ENCODE measurements at places on chromosomes 3 and 15.

GRCh38 chr3:186452517-186452916, 90.5 kb upstream of the DGKG start:
- no peak for DNase-seq

GRCh38 chr3:19934098-19934566, at the start of gene EFHB:
TSS of gene EFHB (minus strand) at chr3:19934217. CDS start at chr3:19934018, 199 bp downstream.
- DNase-seq, result no peak

- no peak for DNase-seq
These were observed 18.5 kb downstream of the KBTBD8 start for GRCh38 chr3:67016522-67017080.

- DNase-seq, result no peak
These were observed 407.6 kb downstream of the ZIC1 start for GRCh38 chr3:147816752-147817151.

- DNase-seq, result no peak
These were observed 226.9 kb downstream of the MFSD1 start for GRCh38 chr3:159028706-159029105.

- DNase-seq, result no peak
These were observed 102.0 kb upstream of the PRICKLE2 start for GRCh38 chr3:64327100-64327804.

DNA sequence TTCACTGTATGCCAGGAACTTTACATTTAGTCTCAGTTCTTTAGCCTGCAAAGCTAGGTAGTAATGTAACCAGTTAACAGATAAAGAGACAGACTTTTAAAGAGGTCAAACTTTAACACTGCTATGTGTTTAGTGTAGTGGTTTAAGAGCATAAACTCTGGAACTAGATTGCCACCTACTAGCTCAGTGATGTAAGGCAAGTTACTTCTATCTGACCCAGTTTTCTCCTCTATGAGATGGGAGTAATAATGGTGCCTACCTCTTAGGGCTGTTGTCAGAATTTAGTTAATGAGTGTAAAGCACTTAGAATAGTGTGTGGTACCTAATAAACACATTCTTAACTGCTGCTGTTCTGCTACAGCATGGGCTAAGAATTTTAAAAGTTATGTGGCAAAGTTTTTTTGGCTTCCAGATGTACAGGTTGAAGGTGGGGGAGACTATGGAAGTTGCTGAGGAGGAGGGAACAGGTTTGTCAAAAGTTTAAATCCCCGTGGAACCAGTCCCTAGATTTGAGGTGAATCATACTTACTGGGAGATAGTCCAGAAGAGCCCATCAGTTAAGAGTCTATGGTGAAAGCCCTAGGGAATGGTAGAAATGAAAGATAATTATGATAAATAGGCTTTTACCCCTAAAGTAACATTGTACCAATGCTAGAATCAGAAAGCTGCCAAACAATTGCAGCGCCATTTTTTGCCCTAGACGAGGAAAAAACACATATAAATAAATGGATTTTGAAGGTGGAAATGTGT, 13.9 kb downstream of the TSC22D2 start:
- DNase-seq, result no peak

DNA sequence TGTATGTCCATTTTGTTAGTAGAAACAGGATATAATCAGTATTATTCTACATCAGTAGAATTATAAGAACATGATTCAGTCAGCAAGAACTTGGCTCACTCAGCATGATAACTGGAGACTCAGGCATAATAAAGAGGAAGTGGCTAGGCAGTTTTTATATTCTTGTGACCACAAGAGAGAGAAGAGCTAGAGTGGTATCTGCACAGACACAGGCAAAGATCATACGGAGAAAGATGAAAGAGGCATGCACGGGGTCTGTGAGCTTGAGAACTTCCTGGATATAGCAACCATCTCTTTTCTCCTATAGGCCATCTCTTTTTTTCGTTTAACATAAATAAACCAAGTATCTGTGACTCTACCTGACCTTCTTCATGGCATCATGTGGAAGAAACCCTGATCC, 46.8 kb downstream of the MYO5A start:
- DNase-seq, result peak; percentile 97

- no peak for DNase-seq
These were observed 596.7 kb downstream of the TUSC7 start for GRCh38 chr3:117306299-117306698.

DNA sequence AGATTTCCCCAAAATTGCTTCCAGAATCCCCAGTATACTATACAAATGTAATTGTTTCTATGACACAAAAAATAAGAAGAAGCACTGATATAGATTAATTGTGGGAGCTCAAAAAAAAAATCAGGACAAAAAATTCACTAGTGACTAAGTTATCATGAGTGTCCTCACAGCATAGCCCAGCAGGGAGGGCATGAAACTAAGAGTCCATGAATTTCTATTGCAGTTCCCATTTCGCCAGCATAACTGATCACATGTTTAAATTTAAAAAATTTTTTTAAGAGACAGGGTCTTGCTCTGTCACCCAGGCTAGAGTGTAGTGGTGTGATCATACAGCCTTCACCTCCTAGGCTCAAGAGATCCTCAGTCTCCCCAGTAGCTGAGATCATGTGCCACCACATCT, 10.6 kb downstream of the NCEH1 start:
- no peak for DNase-seq

DNA sequence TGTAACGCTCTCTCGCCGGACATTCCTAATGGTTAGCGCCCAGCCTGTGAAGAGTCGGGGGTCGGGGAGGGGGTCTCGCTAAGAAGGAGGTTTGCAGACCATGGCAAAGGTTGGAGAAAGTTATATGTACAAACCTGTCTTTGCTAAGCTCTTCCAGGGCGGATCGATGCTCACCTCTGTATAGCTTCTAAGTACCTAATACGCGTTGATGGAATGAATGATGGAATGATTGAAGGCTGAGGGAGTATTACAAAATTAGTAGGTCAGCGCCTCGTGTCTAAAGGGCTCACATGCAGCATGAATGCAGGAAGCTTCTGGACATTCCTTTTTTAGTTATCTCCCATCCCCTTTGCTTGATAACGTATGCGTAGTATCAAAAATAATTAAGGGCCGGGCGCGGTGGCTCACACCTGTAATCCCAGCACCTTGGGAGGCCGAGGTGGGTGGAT, 305 bp upstream of the KPNA1 start:
- DNase-seq, result no peak

DNA sequence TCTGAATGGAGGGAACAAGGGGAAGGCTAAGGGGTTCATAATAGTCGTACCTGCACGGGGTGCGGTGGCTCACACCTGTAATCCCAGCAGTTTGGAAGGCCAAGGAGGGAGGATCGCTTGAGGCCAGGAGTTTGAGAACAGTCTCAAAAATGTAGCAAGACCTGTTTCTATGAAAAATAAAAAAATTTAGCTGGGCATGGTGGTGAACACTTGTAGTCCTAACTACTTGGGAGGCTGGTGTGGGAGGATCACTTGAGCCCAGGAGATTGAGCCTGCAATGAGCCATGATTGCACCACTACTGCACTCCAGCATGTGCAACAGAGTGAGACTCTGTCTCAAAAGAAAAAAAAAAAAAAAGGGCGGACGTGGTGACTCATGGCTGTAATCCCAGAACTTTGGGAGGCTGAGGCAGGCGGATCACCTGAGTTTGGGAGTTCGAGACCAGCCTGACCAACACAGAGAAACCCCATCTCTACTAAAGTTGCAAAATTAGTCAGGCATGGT, 17.9 kb upstream of the HDAC11 start:
- DNase-seq, result no peak

- DNase-seq, result no peak
These were observed 5.5 kb downstream of the AMOTL2 start for GRCh38 chr3:134368751-134369105.

DNA sequence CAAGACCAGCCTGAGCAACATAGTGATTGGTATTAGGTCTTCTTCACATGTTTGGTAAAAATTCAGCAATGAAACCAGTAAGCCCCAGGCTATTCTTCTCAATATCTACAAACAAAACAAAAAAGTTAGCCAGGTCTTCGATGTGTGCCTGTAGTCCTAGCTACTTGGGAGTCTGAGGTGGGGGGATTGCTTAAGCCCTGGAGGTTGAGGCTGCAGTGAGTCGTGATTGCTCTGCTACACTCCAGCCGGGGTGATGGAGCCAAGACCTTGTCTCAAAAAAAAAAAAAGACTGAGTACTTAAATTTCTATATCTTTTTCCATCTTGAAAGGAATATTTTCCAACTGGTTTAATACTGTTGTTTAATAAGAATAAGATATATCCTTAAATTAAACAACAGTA, 106.8 kb downstream of the MBNL1 start:
- DNase-seq, result no peak

- DNase-seq, result no peak
These were observed 40.5 kb downstream of the FILIP1L start for GRCh38 chr3:100073714-100074307.

DNA sequence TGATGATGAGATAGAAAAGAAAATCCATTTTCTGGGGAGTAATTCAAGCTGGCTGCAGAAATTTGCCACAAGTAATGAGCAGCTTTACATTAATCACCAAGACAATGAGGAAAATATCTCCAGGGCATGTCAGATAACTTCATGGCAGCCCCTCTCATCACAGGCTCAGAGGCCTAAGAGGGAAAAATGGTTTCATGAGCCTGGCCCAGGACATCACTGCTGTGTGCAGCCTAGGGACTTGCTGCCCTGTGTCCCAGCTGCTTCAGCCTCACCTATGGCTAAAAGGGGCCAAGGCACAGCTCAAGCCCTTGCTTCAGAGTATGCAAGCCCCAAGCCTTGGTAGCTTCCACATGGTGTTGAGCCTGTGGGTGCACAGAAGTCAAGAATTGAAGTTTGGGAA, 161.7 kb downstream of the OPA1 start:
- no peak for DNase-seq

DNA sequence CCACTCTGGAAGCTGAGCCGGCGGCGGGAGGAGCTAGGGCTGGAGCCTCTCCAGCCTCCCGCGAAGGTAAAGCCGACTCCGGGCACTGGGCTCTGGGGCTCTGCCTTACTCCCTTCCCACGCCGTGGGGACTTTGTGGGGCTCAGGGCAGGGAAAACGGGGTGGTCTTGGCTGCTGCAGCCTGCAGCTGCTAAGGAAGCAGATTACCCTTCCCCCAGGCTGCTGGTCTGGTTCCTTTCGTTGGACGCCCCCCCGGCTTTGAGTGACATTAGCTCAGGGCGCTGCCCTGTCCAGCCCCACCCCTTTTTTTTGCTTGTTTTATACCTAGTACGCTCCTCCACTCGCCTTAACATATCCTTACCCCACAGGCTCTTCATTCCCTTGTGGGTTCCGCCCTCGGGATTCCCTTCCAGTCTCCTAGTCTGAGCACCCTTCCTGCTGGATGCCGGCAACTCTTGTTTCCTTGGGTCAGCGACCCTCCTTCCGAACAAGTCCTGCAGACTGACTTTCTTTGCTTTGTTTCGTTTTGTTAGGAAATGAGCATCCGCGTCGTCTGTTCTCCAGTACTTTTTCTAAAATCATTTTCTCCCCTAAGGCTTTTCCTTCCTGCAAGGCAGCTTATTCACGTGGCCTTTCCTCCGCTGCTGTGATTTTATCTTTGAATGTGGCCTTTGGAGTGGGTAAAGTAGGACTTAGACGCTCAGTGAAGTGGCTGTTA, 551 bp downstream of the DNAJC13 start:
- no peak for DNase-seq

- DNase-seq, result no peak
These were observed 20.7 kb upstream of the PPP2R3A start for GRCh38 chr3:135944831-135945230.

DNA sequence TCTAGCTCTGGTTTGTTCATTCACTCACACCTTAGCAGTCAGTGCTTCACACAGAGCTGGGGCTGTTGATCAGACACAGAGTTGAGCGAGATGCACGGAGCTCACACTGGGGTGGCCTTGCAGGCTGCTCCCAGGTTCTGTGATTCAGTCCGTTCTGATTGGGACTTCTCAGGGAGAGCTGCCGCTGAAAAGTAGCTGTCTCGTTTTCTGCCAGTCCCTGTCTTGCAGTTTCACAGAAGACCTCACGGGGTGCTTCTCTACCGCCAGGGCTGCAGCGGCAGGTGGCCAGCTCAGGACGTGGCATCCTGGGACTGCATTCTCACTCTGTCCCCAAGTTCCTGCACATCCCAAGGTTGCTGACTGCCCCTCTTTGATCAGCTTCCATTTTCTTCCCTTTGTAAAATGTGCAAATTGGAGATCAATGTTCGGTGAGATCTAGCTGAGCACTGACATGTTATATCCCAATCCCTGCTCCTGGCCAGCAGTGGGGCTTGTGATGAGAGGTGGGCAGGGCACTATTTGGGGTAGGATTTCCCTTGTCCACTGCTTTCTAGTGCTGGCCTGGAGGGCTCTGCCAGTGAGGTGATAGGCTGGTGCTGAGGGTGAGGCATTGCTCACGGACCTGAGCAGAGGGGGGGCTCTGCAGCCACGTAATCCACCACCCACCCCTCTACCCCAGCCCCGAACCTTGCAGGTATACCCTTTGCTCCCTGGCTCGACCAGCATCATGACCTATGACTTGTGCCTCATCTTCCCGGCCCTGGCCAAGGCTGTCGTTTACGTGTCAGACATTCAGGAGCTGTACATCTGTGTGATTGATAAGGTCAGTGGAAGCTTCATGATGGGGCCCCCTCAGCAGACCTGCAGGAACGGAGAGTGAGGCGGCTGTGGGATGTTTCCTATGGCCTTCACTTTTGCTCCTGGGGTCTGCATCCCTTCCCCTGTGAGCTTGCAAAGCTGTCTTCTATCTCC, 5.3 kb upstream of the TXNRD3 start:
- no peak for DNase-seq

DNA sequence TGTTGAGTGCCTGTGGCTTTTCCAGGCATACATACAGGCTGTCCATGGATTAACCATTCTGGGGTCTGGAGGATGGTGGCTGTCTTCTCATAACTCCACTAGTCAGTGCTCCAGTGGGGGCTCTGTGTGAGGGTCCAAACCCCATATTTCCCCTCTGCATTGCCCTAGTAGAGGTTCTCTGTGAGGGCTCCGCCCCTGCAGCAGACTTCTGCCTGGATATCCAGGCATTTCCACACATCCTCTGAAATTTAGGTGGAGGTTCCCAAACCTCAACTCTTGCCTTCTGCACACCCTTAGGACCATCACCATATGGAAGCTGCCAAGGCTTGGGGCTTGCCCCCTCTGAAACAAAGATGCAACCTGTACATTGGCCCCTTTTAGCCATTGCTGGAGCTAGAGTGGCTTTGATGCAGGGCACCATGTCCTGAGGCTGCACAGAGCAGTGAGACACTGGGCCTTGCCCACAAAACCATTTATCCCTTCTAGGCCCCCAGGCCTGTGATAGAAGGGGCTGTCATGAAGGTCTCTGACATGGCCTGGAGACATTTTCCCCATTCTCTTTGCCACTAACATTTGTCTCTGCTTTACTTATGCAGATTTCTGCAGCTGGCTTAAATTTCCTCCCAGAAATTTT, 400.1 kb upstream of the MDFIC2 start:
- DNase-seq, result no peak

DNA sequence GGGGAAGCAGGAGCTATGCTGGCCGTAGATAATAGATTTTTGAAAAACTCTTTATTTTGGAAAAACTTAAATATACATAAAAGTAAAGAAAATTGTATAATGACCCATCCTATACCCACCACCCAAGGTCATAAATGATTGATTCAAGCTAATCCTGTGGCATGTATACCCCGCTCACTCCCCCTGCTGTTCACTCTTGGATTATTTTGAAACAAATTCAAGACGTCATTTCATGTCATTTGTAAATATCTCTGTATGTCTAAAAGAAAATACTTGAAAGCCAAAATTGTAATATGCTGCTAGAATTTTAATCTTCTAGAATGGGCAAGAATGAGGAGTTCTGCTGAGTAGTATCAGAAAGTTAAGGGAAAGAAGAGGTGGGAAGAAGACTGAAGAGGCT, 241.7 kb downstream of the FEZF2 start:
- DNase-seq, result no peak

GRCh38 chr3:75180235-75180944, 483.7 kb upstream of the FRG2C start:
- no peak for DNase-seq

- DNase-seq, result no peak
These were observed 24.4 kb upstream of the PLA2G4E start for GRCh38 chr15:42045211-42045615.
